ENCODE measurements at places on chromosomes 6 and 20.

GRCh38 chr6:51541847-51542246 lies 545.6 kb downstream of the PKHD1 start:
- DNase-seq: no peak

- DNase-seq: no peak
Observed at GRCh38 chr6:130893277-130893676, 66.1 kb downstream of the SMLR1 start.

DNA sequence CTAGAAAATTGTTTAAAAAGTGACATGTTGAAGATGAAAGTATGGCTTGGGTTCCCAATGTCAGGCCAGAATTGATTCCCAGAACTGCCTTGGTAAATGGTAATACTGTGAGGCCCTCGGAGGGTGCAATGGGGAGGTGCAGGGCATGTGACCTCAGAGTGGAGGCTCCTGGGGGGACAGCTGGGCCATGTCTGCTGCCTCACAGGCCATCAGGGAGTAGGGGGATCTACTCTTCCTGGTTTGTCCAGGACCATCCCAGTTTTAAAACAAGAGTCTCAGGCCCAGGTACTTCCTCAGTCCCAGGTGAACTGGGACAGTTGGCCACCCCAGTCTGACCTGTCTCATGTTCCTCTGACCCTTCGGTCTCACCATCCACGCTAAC lies 55.3 kb upstream of the SNX9 start:
- no peak for DNase-seq

DNA sequence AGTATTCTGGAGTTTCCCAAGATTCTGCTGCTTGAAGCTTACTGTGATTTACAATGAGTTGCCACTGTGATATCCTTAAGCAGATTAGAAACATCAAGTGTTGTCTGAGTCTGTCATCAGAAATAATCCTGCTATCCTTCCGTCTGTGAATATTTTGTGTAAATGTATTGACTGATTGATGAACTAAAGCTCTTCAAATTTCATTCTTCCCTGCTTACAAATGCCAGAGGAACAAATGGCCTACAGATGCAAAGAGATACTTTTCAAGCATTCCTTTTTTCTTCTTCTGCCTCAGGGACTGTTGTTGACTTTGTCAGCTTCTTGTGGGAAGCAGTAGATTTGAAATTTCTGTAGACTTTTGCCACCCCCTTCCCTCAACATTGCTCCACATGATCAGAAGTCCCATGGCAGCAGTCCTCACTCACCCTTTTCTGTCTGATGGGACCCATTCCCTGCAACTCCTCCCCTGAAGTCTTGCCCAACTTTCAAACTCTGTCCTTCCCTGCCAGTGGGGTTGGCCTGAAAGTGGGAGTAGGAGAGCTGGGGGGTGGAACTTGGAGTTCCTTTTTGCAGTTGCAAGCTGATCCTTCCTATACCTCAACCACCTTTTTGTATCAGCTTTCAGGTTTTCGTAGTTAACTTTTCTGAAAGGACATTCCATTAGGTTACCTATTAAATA lies 38.5 kb upstream of the MLIP start:
- DNase-seq: no peak

GRCh38 chr20:48159145-48160008 lies 374.1 kb upstream of the SULF2 start:
- no peak for DNase-seq

DNA sequence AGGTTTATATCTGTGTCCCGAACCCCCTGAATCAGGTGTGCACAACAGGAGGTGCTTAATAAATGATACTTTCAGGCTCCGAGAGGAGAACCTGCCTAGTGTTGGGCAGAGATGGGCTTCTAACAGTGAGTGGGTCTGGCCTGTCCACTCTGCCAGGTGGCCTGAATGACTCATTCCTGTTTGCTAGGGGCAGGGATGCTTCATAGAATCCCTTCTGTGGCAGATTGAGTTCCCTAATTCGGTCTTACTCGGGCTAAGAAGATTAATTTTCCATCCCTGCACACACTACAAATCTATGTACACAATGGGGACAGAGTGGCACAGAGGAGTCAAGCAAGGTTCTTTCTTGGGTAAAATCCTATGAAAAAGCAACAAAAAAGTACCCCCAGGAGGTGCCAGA lies 19.8 kb downstream of the SDC4 start:
- no peak for DNase-seq

Data from breast epithelium (tissue), 4 donors.